Endodermal cell (in vitro differentiated cells): ENCODE measurements at places on chromosomes 4 and X. TPM values are rescaled to one million over a fixed set of nuclear protein-coding genes. Genes with fewer than 3 reads are reported as not detected.

DNA sequence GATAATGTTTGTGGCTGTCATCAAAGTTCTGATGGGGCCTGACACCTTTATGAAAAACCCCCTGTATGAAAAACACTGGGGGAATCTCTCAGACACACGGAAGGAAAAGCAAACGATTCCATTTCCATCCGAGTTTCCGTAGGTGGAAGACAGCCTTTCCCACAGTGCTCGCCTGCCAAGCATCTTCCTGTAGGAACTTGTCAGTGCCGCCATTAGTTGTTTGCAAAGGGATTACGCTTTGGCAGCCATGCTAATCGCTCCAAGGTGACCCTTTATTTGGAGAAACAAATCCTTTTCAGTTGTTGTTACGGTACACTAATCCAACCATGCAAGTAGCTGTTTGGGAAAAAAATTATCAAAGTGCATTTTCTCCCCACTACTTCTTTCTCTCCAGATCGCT lies 44.4 kb upstream of the STOX2 start:
- H3K4me1 ChIP-seq = peaks cover 11% of the 10 kb centered on the region
- H3K36me3 ChIP-seq = no peaks in the 10 kb centered on the region
- DNase-seq = no peak
- H3K27me3 ChIP-seq = no peaks in the 10 kb centered on the region
- H3K27ac ChIP-seq = no peak overlapping the region

- H3K27me3 ChIP-seq = no peaks in the 10 kb centered on the region
- H3K4me1 ChIP-seq = no peaks in the 10 kb centered on the region
- H3K36me3 ChIP-seq = no peaks in the 10 kb centered on the region
- H3K27ac ChIP-seq = no peak overlapping the region
Observed at GRCh38 chrX:93874554-93874953, 200.5 kb downstream of the FAM133A start.

The HS3ST1 gene
- total RNA-seq = 0.54 to 2.8 TPM (median 2.1 TPM) in 3 replicates

The FOXP3 gene
- total RNA-seq = 0.28 to 0.53 TPM (median 0.34 TPM) in 3 replicates

DNA sequence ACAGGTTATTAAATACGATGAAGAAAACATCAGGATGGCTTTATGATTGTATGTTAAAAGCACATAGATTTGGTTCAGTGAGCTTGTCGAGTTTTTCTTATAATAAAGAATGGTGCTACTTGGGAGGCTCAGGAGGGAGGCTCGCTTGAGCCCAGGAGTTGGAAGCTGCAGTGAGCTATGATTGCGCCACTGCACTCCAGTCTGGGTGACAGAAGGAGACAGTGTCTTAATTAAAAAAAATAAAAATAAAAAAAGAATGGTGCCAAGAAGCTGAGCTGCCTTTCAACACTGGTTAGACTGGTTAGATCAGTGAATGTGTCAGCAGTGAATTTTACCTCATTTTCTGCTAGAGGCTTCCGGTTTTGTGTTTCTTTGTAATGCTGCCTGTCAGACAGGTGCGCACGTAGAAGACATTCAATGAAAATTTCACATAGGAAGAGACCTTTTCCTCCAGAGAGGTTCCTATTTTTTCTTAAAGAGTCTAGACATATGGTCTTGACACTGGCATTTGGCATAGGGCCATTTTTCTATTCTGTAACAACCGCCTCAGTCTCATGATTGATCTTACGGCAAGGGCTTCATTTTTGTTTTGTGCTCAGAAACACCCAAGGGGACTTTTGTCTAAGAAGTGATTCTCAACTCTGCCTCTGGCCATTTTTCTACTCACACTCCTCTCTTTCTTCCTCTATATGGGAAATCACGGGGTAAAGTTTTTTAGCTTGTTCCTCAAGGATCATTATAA lies 15.0 kb upstream of the ARSF start:
- DNase-seq = no peak
- H3K4me1 ChIP-seq = no peaks in the 10 kb centered on the region
- H3K4me3 ChIP-seq = no peak overlapping the region

The PRKG2 gene
- total RNA-seq = 0.92 to 1.3 TPM (median 1.1 TPM) in 3 replicates

DNA sequence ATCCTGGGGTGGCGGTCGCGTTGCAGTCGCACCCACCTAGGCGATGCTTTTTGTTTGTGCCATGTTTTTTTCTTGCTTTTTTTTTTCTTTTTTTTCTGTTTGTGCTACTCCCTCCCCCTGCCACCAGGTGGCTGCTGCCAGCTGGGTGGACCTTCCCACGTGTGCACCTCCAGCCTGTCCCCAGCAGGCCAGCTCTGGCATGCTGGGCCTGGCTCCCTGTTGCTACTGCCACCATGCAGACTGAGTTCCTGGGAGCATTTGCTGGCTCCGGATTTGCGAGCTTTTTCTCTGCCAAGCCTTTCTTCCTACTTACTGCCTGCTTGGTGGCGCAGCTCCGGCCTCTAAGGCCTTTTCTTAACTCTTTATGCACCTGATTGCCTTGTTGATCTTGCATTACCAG lies 161.2 kb upstream of the WDFY3 start:
- H3K27ac ChIP-seq = no peak overlapping the region
- DNase-seq = peak; percentile 92
- H3K4me3 ChIP-seq = peak overlapping the region; percentile 53

The TEX13C gene
- 0.07 TPM in 1 of 2 replicates, not detected in the other for total RNA-seq

The TMEM192 gene
- total RNA-seq = 12.2 and 13.1 TPM in 2 replicates

DNA sequence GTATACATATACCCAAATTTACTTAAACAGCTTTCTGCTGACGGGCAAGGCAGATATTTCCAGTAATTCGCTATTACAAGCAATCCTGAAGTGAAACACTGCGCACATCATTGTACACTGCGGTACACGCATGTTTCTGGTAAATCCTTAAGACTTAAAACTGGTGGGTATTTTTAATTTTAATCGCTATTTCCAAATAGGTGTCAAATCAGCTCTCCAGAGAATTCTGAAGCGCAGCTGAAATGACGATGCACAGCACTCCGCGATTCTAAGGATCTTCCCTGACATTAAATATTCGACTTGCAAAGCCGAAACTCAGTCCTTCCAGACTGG lies 361 bp downstream of the TMEM128 start:
- H3K27ac ChIP-seq = no peak overlapping the region
- no peak for DNase-seq
- H3K36me3 ChIP-seq = peaks cover 32% of the 10 kb centered on the region
- peaks cover 11% of the 10 kb centered on the region for H3K27me3 ChIP-seq

GRCh38 chr4:11429699-11430045 lies 978 bp upstream of the HS3ST1 start:
- H3K27me3 ChIP-seq = peaks cover 44% of the 10 kb centered on the region
- peak overlapping the region; percentile 87 for H3K4me3 ChIP-seq
- H3K36me3 ChIP-seq = no peaks in the 10 kb centered on the region
- DNase-seq = no peak

GRCh38 chr4:121771869-121772268 lies 6.9 kb upstream of the SMIM43 start:
- H3K4me1 ChIP-seq = no peaks in the 10 kb centered on the region
- no peak for DNase-seq
- H3K4me3 ChIP-seq = no peak overlapping the region
- no peak overlapping the region for H3K27ac ChIP-seq

- no peak overlapping the region for H3K4me3 ChIP-seq
- no peaks in the 10 kb centered on the region for H3K36me3 ChIP-seq
- no peaks in the 10 kb centered on the region for H3K27me3 ChIP-seq
- H3K4me1 ChIP-seq = no peaks in the 10 kb centered on the region
- no peak for DNase-seq
- H3K27ac ChIP-seq = peak overlapping the region; percentile 61
Observed at GRCh38 chrX:76971393-76972376, 475.5 kb upstream of the FGF16 start.

GRCh38 chrX:131264665-131265064 lies 24.4 kb downstream of the IGSF1 start:
- no peaks in the 10 kb centered on the region for H3K36me3 ChIP-seq
- peaks cover 14% of the 10 kb centered on the region for H3K27me3 ChIP-seq
- no peak overlapping the region for H3K4me3 ChIP-seq
- H3K27ac ChIP-seq = no peak overlapping the region
- DNase-seq = no peak
- H3K4me1 ChIP-seq = peaks cover 4% of the 10 kb centered on the region

DNA sequence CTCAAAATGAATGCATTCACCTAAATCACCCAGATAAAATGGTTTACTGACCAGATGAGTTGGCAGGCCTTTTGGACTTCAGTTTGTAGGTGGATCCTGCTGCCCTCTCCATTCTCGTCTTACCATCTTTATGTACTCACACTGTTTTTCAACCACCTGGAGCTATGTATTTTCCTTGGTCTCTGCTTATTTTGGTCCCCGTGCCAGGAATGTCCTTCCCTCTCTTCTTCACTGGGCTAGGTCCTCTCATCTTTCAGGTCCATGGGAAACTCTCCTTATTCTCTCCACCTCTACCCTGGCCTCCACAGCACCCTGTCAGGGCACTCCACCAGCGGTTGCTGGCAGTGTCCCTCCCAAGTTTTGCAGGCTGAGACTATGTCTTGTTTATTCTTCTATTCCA lies 2.6 kb downstream of the GPRIN3 start:
- H3K4me1 ChIP-seq = no peaks in the 10 kb centered on the region
- H3K36me3 ChIP-seq = no peaks in the 10 kb centered on the region
- H3K27me3 ChIP-seq = peaks cover 20% of the 10 kb centered on the region

DNA sequence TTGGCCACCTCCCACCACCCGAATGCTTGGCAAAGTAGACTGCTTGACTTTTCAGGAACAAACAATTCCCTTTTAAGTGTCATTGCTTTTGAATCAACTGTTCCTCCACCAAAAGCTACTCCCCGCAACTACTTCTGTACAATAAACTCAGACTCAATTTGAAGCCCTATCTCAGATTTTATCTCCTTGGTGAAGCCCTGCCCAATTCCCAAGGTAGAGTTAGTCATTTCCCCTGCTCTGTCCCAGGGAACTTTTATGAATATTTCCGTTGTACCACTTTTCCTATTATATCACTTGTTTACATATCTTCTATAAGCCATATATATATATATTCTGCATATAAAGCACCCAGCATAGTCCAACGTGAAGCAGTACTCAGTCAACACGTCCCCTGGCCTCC lies 102.8 kb downstream of the C4orf51 start:
- DNase-seq = no peak
- peaks cover 39% of the 10 kb centered on the region for H3K36me3 ChIP-seq
- H3K4me3 ChIP-seq = no peak overlapping the region
- H3K27ac ChIP-seq = no peak overlapping the region

DNA sequence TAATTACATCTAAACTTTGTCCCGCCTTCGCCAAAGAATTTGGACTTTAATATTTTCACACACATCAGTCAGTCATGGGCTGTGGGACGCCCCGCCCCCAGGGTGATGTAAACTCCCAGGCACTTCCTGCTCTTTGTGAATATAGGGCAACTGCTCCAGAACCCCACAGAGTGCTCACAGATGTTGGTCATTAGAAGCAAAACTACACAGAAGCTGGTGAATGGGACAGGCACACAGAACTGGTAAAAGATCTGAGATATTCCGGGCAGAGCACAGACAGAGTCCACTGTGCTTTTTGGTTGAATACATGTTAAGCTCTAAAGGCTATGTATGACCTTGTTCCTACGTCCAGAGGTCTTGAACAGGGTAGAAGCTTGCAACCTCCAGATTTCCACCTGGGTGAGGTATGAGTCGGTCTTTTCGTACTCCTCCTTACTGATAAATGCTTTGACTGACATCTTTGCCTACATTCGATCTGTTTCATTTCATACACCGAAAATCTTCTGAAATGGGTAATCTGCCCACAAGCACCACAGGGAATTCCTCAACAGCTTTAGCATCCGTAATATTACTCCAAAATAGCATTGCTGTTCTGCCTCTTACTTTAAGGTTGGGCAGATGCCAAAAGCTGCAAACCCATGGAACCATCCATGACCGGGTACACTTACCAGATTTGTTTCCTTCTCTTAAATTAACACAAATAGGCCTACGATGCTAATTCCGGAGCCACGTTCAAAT lies 144.6 kb downstream of the AMELX start:
- H3K4me1 ChIP-seq = no peaks in the 10 kb centered on the region
- H3K4me3 ChIP-seq = no peak overlapping the region
- H3K27me3 ChIP-seq = no peaks in the 10 kb centered on the region
- no peak overlapping the region for H3K27ac ChIP-seq
- DNase-seq = no peak
- H3K36me3 ChIP-seq = no peaks in the 10 kb centered on the region

GRCh38 chr4:75916091-75916661 lies 13.9 kb upstream of the PPEF2 start:
- peak; percentile 63 for DNase-seq
- H3K27ac ChIP-seq = no peak overlapping the region
- H3K4me3 ChIP-seq = no peak overlapping the region

DNA sequence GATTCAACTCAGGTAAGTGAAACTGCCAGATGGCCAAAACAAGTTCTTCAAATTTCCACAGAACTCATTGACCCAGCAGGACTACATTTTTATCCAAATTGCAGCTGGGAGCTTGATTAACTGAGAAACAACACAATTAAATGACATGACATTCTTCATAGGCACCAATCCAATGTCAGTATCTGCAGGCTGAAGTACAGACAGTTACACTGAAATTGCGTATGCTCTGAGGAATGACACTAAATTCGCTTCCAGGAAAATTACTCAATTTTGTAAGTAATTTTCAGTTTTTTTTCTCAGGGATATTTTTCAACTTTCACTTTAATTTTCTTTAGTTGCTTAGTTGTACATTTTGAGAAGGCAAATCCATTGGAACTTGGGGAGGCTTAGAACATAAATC lies 4.5 kb downstream of the C1GALT1C1 start:
- DNase-seq = no peak
- H3K36me3 ChIP-seq = no peaks in the 10 kb centered on the region
- no peaks in the 10 kb centered on the region for H3K4me1 ChIP-seq
- H3K27ac ChIP-seq = no peak overlapping the region
- no peak overlapping the region for H3K4me3 ChIP-seq

DNA sequence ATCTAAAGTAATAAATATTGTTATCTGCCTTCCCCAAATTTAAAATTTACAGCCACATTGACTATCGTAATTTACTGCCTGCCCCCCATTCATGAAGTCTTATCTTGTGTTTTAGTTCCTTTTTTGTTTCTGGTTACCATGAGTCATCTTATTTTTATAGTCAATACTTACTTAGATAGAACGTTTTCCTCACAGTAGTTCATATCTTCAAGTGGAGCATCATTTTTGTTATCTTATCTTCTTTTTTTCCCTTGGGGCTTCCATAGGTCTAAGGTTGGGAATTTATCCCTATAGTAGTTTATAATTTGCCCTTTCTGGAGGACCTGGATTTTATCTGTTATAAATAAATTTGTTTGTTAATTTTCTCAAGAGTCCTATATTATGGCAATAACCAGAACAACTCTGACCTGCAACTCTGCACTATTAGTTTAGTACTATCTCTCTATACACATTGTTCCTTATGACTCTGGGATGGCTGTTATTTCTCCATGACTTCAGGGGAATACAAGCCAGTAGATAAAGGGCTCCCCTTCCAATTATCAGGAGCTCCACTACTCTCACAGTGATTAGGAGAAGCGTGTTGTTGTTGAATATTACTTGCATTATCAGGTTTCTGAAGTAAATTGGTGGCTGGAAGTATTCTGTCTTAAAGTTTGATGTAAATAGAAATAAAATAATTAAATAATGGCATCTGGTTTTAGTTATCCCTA lies 330.6 kb downstream of the GALNTL6 start:
- no peak overlapping the region for H3K27ac ChIP-seq
- H3K36me3 ChIP-seq = no peaks in the 10 kb centered on the region
- H3K27me3 ChIP-seq = no peaks in the 10 kb centered on the region
- DNase-seq = no peak

GRCh38 chr4:187362937-187363857 lies 632.4 kb upstream of the ZFP42 start:
- H3K4me3 ChIP-seq = no peak overlapping the region
- no peaks in the 10 kb centered on the region for H3K4me1 ChIP-seq
- H3K36me3 ChIP-seq = no peaks in the 10 kb centered on the region
- DNase-seq = no peak
- no peak overlapping the region for H3K27ac ChIP-seq

GRCh38 chr4:149914119-149915115 lies 98.8 kb upstream of the IQCM start:
- no peaks in the 10 kb centered on the region for H3K27me3 ChIP-seq
- peak; percentile 86 for DNase-seq
- H3K4me3 ChIP-seq = no peak overlapping the region
- no peaks in the 10 kb centered on the region for H3K36me3 ChIP-seq
- H3K27ac ChIP-seq = no peak overlapping the region

The PNMA6F gene
- not detected in 3 replicates for total RNA-seq

The FMR1NB gene
- not detected in 2 replicates for total RNA-seq
